ENCODE measurements at places on chromosomes 7 and 10.

GRCh38 chr7:69018200-69018599 lies 580.1 kb upstream of the AUTS2 start:
- no peak for DNase-seq

DNA sequence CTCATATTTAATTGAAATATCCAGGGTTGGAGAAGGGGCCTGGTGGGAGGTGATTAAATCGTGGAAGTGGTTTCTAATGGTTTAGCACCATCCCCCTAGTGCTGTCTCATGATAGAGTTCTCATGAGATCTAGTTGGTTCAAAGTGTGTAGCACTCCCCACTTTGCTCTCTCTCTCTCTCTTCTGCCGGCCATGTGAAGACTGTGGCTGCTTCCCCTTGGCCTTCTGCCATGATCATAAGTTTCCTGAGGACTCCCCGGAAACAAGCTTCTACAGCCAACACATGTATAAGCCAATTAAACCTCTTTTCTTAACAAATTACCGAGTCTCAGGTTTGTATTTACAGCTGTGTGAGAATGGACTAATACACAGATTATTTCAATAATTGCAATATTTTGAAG lies 305.8 kb upstream of the KCND2 start:
- no peak for DNase-seq

GRCh38 chr7:99014113-99014985 lies 129.6 kb downstream of the SMURF1 start:
- DNase-seq, result no peak

GRCh38 chr10:128047991-128048818 lies 78.0 kb downstream of the MKI67 start:
- DNase-seq, result no peak

- DNase-seq, result no peak
Measured at GRCh38 chr10:132648072-132648850, 110.7 kb downstream of the INPP5A start.

- no peak for DNase-seq
Measured at GRCh38 chr7:149415391-149416071, 45.3 kb downstream of the ZNF777 start.

DNA sequence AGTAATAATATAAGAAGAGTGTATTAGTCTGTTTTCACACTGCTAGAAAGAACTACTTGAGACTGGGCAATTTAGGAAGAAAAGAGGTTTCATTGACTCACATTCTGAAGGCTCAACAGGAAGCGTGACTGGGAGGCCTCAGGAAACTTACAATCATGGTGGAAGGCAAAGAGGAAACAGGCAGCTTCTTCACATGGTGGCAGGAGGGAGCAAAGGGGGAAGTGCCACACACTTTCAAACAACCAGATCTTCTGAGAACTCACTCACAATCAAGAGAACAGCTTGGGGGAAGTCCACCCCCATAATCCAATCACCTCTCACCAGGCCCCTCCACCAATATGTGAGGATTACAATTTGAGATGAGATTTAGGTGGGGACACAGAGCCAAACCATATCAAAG lies 212.5 kb upstream of the HDAC9 start:
- no peak for DNase-seq

Data from stimulated activated CD8-positive, alpha-beta memory T cell treated with anti-CD3 and anti-CD28 coated beads, Interleukin-7, amount 100 ng/mL, for 1 hour (primary cell).